Right ventricle myocardium inferior (tissue), 1 donor: ENCODE measurements at places on chromosomes 6 and 20.

DNA sequence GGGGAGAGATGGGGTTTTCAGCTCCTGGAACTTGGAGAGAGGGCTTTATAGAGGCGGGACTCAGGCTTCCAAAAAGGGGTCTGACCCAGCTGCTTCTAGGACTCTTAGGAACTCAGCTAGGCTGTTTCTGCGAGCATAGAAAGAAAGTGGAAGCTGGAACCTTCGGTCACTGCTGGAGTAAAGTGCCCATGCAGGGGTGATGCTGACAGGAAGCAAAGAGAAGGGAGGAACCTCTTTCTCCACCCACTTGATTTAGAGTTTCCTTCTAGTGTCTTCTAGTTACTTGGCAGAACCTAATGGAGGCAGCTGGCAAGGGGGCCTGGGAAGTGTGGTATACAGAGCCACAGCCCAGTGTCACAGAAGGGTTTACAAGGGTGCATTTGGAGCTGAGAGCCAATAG lies 283.6 kb downstream of the QKI start:
- no peak for DNase-seq

GRCh38 chr6:112149719-112150263 lies 62.4 kb downstream of the FAM229B start:
- DNase-seq, result no peak

DNA sequence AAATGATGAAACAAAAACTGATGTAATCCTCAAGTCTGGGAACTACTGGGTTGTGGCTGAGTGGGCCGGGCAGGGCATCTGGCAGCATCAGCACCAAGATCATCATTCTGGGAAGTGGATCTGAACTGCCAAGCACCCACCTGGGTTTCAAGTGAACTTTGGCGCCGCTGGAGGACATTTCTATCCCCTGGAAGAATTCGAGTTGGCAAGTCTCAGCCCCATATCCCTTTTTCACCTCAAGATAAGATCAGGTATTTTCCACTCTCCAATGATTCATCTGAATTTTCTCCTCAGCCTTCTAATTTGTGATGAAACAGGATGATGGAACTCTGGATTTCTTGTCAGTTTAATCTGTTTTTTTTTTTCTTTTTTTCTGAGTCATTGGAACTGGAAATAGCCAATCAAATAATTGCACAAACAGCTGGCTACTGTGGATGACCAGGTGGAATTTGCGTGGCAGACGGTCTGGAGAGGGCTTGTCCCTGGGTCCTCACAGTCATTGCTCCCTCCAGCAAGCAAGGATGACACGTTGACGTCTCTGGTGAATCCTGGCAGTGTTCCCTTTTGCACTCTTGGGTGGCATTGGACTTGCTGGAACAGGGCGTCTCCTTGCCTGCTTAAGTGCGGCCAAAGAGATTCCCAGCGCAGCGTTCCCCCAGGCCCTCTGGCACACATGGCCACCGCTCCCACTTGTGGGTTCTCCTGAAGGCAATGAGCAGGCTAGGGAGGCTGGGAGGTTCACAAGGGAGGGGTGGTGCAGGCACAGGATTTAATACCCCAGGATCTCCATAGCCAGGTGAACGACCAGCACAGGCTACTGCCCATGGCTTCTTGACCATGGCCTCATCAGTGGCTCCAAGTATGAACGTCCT lies 80.4 kb downstream of the DHX35 start:
- DNase-seq, result no peak

DNA sequence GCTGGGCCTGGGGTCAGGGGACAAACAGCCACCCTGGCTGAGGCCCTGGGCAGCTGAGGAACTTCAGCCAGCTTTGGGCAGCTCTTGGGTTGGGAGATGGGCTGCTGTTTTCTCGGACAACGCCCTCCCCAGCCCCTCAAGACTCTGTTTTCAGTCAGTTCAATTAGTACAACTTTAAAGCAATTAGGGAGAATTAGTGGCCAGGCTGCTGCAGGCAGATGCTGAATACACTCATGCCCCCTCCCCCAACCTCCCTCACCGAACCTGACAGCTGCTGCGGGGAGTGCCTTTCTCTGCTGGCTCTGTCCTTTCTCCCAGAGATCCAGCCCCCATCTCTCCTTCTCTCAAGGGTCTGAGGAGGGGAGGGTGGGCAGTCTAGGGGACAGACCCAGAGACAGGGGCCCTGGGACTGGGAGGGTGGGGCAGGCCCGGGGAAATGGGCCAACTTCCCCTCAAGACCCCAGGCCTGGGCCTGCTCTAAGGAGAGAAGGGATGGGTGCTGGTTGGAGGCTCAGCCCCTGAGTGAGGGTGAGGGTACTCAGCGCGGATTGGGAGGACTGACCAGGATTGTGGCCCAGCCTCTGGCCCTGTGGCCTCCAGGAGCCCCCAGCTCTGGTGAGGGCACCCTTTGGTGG lies 17.8 kb upstream of the MYT1 start:
- DNase-seq, result peak; percentile 53

DNA sequence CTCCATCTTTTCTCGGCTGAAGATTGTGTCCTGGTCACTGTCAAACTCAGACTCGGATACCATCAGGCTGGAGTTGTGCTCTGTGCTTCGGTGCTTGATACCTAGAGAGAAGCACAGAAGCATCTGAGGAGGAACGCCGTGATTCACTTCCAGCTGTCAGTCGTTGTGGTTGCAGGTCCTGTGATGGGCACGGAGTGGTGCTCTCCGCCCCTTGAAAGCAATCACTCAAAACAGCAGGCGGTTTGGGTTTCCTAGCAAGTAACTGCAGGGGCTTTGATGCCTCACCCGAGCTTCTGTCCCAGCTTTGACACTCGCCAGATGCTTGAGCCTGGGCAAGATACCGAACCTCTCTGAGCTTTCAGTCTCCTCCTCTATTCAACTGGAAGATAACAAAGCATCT lies 52.5 kb downstream of the ALDH5A1 start:
- DNase-seq, result no peak

GRCh38 chr6:46014046-46014445 lies 1.6 kb downstream of the CLIC5 start:
- DNase-seq, result no peak

- DNase-seq, result no peak
Measured at GRCh38 chr6:39243809-39244208, 14.5 kb upstream of the KCNK5 start.

- peak; percentile 98 for DNase-seq
Measured at GRCh38 chr6:35452183-35453090, at the start of gene FANCE. Gene FANCE, plus strand, starts transcription at chr6:35452338. Its CDS starts 208 bp downstream, at chr6:35452546.

GRCh38 chr6:170125456-170126300 lies 165.2 kb downstream of the DLL1 start:
- no peak for DNase-seq

DNA sequence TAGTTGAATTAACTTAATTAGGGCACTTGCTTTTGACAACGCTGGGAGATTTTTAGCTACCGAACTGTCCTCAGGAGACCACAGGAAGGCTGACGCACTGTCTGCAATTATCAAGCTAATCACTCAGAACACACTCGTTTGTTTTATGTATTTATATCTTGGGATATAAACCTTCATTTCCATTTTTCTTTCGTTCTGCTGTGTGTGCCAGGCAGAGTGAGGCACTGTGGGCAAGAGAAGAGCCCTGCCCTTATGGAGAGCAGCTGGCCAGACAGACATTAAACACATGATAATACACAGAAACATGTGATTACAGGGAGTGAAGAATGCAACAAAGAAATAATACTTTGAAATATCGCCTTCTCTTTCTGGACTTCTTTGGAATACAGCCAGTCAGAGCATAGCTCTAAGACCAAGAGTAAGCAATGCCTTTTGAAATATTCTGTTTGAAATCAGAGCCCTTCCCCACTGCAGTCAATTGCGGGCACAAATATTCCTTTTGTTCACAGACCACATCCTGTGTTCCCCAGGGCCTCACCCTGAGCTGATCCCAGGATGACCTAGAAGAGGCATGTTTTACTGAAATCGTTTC lies 96.8 kb downstream of the ANKRD60 start:
- no peak for DNase-seq

DNA sequence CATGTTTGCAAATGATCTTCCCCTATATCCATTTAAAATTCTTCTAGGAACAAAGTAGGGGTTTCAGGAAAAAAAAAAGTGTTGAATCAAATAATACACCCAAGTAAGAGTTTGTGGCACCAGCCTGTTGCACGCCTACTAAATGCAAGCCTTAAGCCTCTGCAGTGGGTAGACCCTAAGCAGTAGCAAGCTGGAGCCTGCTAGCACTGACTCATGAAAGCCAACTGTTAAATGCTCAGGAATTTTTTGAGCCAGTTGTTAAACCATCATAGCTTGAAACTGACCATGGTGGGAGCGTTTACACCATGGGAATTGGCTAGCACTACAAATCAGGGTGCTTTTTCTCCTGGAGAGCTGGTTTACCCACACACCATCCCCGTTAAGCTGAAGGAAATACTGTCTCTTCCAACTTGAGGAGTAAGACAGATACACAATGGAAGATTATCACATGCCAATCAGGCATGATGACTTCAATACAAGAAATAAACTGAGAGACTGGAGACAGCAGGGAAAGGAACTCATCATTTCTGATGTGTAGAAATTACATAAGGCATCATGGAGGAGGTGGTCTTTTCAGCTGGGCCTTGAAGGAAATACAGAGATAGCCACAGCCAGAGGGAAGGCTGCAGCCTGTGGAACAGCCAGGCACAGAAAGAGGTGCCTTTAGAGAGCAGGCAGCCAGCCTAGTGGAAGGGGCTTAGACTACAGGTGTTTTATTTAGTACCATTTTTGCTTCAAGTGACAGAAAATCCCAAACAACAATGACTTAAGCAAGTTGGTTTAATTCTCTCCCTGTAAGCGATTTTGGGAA lies 110.8 kb downstream of the SNX5 start:
- DNase-seq, result no peak
